ENCODE measurements at places on chromosomes 2 and 18. TPM values are rescaled to one million over a fixed set of nuclear protein-coding genes. Genes with fewer than 3 reads are reported as not detected.

DNA sequence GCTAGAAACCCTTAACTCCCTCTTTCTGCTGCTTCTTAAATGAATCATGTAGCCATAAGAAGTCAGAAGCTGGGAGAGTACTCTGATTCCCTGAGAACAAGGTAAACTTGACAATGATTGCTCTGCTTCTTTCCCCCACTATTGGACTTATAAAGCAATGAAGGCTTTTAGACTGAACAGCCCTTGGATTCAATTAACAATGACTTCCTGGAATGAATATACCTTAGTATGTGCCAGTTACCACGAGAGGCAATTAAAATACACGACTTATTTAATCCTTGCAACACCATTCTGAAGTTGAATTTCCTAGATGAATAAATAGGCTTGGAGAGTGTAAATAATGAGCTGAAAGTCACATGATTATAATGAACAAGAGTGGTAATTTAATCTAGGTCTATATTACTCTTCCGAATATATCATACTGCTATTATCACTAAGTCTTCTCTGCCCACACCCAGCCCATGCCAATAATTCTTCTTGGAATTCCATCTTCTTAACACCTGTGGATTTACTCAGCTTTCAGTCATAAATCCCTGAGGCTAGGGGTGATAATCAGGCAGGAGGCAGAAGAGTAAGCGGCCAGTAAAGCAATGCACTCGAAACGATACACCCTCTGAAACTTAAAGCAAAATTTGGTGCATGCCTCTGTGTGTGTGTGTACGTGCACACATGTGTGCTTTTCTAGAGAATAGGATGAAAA, 170.2 kb downstream of the ATAD2B start:
- H3K27me3 ChIP-seq: no peaks in the 10 kb centered on the region
- no peak overlapping the region for H3K4me3 ChIP-seq
- H3K4me1 ChIP-seq: no peaks in the 10 kb centered on the region
- no peak overlapping the region for H3K27ac ChIP-seq
- H3K36me3 ChIP-seq: no peaks in the 10 kb centered on the region

DNA sequence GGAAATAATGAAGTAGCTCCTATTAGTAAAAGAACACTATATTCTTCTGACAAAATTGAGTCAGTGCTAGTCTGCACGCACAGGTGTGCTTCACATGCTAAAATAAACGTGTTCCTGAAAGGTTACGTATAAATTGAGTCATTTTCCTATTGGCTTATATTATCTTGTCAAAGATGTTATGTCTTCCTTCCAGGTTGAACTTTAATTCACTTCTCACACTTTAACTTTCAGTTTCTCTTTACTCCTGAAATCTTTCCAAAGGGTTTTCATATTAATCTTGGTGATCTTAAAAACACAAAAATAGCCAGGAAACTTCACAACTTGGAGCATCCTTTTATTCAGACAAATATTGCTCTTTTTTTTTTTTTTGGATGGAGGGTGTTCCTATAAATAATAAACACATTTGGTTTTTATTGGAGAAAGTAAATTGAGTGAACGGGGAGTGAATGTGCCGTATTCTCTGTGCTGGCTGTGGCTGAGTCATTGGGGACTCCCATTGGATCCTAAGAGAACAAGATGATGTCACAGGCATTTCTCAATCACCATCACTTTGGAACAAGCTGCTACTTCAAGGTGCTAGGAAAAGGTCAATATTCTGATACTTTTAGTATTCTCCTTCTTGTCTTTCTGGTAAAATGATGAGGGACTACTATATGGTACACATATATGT, 150.2 kb upstream of the SPATS2L start:
- peak; percentile 25 for DNase-seq
- H3K36me3 ChIP-seq: no peaks in the 10 kb centered on the region
- no peaks in the 10 kb centered on the region for H3K27me3 ChIP-seq
- H3K4me3 ChIP-seq: peak overlapping the region; percentile 25
- no peak overlapping the region for H3K27ac ChIP-seq

DNA sequence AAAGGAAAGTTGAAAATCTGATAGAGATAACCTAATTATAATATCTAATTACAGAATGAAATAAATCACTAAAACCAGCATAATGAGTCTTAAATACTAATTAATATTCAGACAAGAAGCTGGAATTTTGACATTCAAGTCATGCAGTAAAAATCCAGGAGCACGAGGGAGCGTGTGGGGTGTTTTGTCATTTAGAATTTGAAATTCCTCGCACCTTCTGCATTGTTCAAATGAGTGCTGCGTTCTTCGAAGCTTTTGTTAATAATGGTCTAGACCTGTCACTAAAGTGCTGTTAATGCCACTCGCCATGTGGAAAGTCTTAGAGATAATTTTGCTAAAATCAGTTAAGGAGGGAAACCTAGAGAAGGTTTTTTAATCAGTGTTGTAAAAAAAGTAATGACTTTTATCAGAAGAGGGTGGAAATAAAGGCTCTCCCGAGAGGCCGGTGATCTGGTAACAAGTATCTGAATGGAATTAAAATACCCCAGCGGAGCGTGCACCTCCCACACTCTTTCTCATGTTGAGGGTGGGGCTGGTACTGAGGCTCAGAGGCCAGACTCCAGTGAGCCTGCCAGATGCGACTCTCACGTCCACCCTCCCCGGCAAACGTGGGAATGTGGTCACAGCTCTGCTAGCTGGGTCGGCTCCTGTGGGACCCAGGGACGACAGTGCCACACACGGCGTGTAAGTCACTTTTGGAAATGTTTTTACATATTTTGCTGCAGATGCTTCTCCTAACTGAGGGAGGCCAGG, 69.4 kb upstream of the MYT1L start:
- no peak for DNase-seq
- H3K27me3 ChIP-seq: no peaks in the 10 kb centered on the region
- H3K36me3 ChIP-seq: no peaks in the 10 kb centered on the region
- H3K4me1 ChIP-seq: no peaks in the 10 kb centered on the region
- no peak overlapping the region for H3K4me3 ChIP-seq

GRCh38 chr18:76392349-76392748, 102.7 kb downstream of the ZNF516 start:
- H3K4me1 ChIP-seq: peaks cover 28% of the 10 kb centered on the region
- no peaks in the 10 kb centered on the region for H3K27me3 ChIP-seq
- H3K27ac ChIP-seq: no peak overlapping the region
- DNase-seq: peak; percentile 23
- no peak overlapping the region for H3K4me3 ChIP-seq

- H3K36me3 ChIP-seq: no peaks in the 10 kb centered on the region
- H3K4me1 ChIP-seq: no peaks in the 10 kb centered on the region
- DNase-seq: no peak
- H3K27ac ChIP-seq: no peak overlapping the region
Observed at GRCh38 chr18:26082475-26082874, 7.9 kb downstream of the SS18 start.

DNA sequence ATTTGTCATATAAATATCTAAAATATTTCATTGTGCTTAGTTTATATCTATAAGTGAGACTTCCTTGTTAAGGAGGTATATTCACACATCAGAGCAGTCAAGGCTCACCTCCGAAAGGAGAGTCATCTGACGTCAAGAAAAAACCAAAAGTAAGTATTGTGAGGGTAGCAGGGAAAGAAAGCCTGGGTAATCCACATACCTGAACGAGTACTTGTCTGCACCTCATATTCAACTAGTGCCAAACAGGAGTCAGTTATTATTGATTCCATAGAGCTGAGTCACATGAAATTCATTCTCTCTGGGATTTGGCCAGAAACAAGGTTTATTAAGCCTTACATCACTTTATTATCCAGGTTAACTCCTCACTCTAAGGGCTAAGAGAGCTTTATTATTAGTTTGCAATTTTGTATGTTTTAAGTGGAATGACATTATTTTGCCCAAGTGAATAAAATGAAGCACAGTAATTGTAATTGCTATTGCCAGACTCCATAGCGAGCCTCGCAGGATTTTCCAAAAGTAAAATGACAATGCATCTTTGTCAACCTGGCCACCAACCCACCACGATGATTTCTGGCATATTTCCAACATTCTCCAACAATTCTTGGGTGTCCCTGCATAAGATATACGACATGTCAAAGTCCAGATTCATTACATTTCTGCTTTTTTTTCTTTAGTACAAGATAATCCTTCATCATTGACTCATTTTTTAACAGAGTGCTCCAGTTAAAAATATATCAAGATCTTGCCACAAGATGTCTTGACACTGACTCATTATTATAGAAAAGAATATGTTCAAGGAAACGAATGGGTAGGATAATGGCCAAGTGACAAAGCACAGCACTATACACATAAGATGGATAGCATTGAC, 1210.4 kb upstream of the ACVR2A start:
- no peaks in the 10 kb centered on the region for H3K4me1 ChIP-seq
- no peaks in the 10 kb centered on the region for H3K27me3 ChIP-seq
- H3K27ac ChIP-seq: no peak overlapping the region

GRCh38 chr2:68200157-68200787, 42.6 kb downstream of the PNO1 start:
- H3K4me1 ChIP-seq: peaks cover 3% of the 10 kb centered on the region
- DNase-seq: no peak
- H3K27ac ChIP-seq: no peak overlapping the region
- no peaks in the 10 kb centered on the region for H3K27me3 ChIP-seq

GRCh38 chr2:40348665-40349064, 103.2 kb downstream of the SLC8A1 start:
- H3K36me3 ChIP-seq: no peaks in the 10 kb centered on the region
- H3K27me3 ChIP-seq: no peaks in the 10 kb centered on the region
- H3K4me3 ChIP-seq: no peak overlapping the region

GRCh38 chr2:68357605-68358337, 7.3 kb upstream of the PLEK start:
- H3K4me3 ChIP-seq: no peak overlapping the region
- no peak overlapping the region for H3K27ac ChIP-seq
- DNase-seq: no peak
- H3K4me1 ChIP-seq: no peaks in the 10 kb centered on the region

GRCh38 chr2:101360232-101360631, 27.1 kb downstream of the CREG2 start:
- H3K36me3 ChIP-seq: no peaks in the 10 kb centered on the region
- H3K4me3 ChIP-seq: no peak overlapping the region
- DNase-seq: no peak
- no peaks in the 10 kb centered on the region for H3K4me1 ChIP-seq
- no peak overlapping the region for H3K27ac ChIP-seq

GRCh38 chr2:118750959-118751565, 96.4 kb downstream of the EN1 start:
- H3K4me3 ChIP-seq: no peak overlapping the region
- no peak overlapping the region for H3K27ac ChIP-seq
- no peaks in the 10 kb centered on the region for H3K4me1 ChIP-seq
- DNase-seq: no peak
- H3K36me3 ChIP-seq: no peaks in the 10 kb centered on the region

- H3K27me3 ChIP-seq: no peaks in the 10 kb centered on the region
- no peaks in the 10 kb centered on the region for H3K36me3 ChIP-seq
- no peak overlapping the region for H3K4me3 ChIP-seq
- H3K27ac ChIP-seq: no peak overlapping the region
- H3K4me1 ChIP-seq: no peaks in the 10 kb centered on the region
- no peak for DNase-seq
Observed at GRCh38 chr18:70363861-70364260, 75.0 kb downstream of the SOCS6 start.

ST8SIA5 gene
- total RNA-seq: 0.40 TPM

DNA sequence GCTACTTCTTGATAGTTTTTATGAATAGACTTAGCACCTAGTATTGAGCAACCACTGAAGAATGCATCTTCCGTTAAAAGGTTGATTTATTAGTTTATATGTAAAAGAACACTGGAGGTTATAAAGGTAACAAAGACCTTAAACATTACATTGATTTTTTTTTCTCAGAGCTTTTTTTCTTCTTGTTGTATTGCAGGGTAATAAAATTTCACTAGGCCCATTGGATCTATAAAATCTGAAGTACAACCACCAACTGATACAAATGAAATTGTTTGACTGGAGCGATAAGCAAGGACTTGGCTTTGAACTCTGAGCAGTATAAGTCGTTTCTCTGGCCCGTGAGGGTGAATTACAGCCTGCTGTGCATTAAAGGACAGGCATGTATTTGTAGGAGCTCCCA, 344.0 kb downstream of the LRRTM1 start:
- H3K36me3 ChIP-seq: no peaks in the 10 kb centered on the region
- no peak overlapping the region for H3K4me3 ChIP-seq
- H3K27ac ChIP-seq: no peak overlapping the region
- no peaks in the 10 kb centered on the region for H3K4me1 ChIP-seq

- no peaks in the 10 kb centered on the region for H3K27me3 ChIP-seq
- H3K36me3 ChIP-seq: no peaks in the 10 kb centered on the region
- peaks cover 12% of the 10 kb centered on the region for H3K4me1 ChIP-seq
- DNase-seq: peak; percentile 56
Observed at GRCh38 chr2:168635065-168635577, 167.3 kb upstream of the NOSTRIN start.

GPAT2 gene
- 8.0 TPM for total RNA-seq

DNA sequence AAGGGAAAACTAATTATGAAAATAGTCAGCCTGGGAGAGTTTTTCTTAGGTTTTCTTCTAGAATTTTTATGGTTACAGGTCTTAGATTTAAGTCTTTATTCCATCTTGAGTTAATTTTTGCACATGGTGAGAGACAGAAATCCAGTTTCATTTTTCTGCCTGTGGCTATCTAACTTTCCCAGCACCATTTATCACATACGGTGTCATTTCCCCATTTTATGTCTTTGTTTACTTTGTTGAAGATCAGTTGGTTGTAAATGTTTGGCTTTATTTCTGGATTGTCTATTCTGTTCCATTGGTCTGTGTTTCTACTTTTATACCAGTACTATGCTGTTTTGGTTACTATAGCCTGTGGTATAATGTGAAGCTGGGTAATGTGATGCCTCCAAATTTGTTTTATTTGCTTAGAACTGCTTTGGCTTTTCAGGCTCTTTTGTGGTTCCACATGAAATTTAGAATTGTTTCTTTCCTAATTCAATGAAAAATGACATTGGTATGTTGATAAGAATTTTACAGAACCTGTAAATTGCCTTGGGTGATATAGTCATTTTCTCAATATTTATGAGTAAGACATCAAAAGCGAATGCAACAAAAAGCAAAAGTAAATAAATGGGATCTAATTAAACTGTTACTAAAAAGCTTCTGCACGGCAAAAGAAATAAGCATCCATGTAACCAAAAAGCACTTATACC, 146.1 kb upstream of the NOL4 start:
- no peaks in the 10 kb centered on the region for H3K27me3 ChIP-seq
- no peak for DNase-seq
- no peaks in the 10 kb centered on the region for H3K36me3 ChIP-seq
- H3K4me3 ChIP-seq: no peak overlapping the region
- no peaks in the 10 kb centered on the region for H3K4me1 ChIP-seq
- H3K27ac ChIP-seq: no peak overlapping the region

GRCh38 chr2:147913701-147914480, 69.1 kb downstream of the ACVR2A start:
- no peak for DNase-seq
- H3K4me3 ChIP-seq: no peak overlapping the region
- no peaks in the 10 kb centered on the region for H3K27me3 ChIP-seq
- no peaks in the 10 kb centered on the region for H3K36me3 ChIP-seq
- no peak overlapping the region for H3K27ac ChIP-seq
- H3K4me1 ChIP-seq: no peaks in the 10 kb centered on the region

GRCh38 chr2:158460632-158461297, 4.0 kb downstream of the PKP4 start:
- H3K36me3 ChIP-seq: no peaks in the 10 kb centered on the region
- peaks cover 3% of the 10 kb centered on the region for H3K4me1 ChIP-seq
- no peaks in the 10 kb centered on the region for H3K27me3 ChIP-seq
- DNase-seq: no peak
- no peak overlapping the region for H3K27ac ChIP-seq

MBD5 gene
- 47.9 TPM for total RNA-seq
